CD4-positive, alpha-beta T cell treated with Interleukin-6 at 100 ng/mL for 8 hours (primary cell): ENCODE measurements at places on chromosomes 1 and 21.

- DNase-seq: no peak
These were observed 178.1 kb downstream of the NTNG1 start for GRCh38 chr1:107318932-107319331.

DNA sequence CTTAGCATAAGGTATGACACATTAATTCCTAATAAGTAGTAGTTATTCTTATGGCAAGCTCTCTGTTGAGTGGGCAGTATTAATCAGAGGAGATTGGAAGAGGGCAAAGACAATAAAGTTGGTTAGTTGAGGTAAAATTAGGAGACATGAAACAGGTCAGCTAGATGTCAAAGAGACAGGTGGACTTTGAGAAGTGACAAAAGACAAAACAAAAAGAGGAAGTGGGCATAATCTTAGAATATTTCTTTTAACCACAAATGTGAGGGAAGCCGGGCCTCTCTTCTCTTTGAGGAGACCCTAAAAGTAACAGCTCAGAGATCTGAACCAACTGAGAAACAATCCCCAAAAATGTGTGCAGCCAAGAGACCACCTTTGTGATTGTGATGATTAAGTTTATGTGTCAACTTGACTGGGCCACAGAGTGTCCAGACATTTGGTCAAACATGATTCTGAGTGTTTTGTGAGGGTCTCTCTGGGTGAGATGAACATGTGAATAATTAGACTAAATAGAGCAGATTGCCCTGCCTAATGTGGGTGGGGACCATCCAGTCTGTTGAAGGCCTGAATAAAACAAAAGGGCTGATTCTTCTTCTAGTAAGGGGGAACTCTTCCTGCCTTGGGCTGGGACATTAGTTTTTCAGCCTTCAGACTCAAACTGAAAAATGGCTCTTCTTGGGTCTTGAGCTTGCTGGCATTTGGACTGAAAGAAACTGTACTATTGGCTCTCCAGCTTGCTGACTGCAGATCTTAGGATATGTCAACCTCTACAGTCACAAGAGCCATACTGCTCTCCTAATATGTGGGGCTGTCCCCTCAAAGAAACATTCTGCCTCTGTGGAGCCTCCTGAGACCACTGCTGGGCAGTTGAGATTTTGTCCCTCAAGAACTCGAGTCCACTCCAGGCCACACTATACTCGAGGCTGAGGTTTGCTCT, 40.0 kb downstream of the FCRL5 start:
- DNase-seq: no peak

- DNase-seq: no peak
These were observed 1681.0 kb downstream of the NCAM2 start for GRCh38 chr21:22679207-22679606.

DNA sequence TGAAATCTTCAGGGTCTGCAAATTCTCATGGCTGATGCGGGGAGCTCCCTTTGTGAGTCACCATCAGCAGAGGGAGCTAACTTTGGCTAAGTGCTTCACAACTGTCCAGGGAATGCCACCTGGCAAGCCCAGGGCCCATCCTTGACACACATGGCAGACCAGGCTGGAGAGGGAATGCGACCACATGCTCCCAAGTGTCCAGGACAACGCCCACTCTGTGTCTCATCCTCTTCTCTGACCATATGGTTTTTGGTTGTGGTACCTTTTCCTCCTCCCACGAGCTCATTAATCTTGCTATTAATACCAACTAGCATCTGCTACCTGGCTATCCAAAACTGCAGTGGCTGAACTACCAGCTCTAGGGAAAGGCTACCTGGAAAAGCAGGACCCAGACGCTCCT, 37.1 kb upstream of the CLSTN1 start:
- DNase-seq: no peak

GRCh38 chr1:186323865-186324264, 51.2 kb downstream of the TPR start:
- DNase-seq: no peak

- no peak for DNase-seq
These were observed 210.0 kb downstream of the SLC45A1 start for GRCh38 chr1:8527941-8528340.

- no peak for DNase-seq
These were observed 35.7 kb upstream of the USP1 start for GRCh38 chr1:62401034-62401760.

- DNase-seq: no peak
These were observed 31.0 kb upstream of the IL19 start for GRCh38 chr1:206739411-206740076.

GRCh38 chr1:35642471-35642955, 1.2 kb upstream of the PSMB2 start:
- no peak for DNase-seq

DNA sequence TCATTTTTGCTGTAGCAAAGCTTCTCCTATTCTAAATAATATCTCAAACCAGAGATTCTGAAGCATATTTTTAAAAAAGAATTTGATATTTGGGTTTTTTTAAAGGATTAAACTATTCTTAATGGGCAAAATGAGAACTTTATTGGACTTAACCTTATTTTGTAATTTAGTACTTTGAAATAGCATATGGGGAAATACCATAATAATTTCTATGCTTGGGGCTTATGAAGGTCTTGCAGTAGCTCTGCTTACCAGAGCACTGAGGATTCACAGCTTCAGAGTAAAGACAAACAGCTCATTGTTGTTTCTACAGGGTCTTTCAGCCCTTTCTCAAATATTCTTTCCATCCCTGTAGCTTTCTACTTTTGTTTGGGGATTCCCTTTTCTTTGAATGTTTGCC, 111.2 kb upstream of the ZNF648 start:
- DNase-seq: no peak

GRCh38 chr1:227770812-227771211, 35.6 kb downstream of the SNAP47 start:
- no peak for DNase-seq

- no peak for DNase-seq
These were observed 16.9 kb downstream of the H6PD start for GRCh38 chr1:9251501-9251900.

- no peak for DNase-seq
These were observed 402 bp downstream of the C21orf58 start for GRCh38 chr21:46323227-46323709.

DNA sequence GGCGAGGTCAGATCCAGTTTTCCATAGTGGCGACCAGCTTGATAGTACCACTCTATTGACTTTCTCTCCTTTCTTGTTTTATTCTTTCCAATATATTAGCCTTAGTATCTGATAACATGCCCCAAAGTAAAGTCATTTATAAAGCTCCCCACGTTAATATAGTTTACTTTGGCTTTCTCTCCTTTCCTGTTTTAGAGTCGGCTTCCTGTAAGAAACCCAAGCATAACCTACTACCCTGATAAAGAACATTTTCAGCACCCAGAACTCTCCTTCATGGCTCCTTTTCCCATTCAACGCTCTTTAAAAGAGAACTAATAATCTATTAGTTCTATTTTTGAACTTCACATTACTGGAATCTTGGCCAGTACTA, 23.7 kb downstream of the CD1D start:
- no peak for DNase-seq

- no peak for DNase-seq
These were observed 6.8 kb downstream of the AKIRIN1 start for GRCh38 chr1:38997901-38998190.

DNA sequence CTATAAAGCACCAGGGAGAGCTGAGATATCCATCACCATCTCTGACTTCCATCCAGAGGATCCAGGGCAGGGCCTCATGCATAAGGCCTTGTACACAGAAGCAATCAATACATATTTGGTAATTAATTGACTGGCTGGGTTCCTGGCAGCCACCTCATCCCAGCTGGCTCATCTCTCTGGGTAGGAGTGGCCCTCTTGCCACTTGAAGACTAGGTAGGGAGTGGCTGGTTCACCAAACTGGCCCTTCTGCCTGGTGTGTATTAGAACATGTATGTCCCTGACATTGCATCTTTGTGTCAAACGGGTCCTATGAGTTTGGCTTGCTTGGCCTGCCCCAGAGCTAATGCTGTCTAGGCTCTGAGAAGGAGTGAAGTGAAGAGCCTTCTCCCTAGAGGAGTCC, 11.8 kb downstream of the NUAK2 start:
- no peak for DNase-seq

GRCh38 chr1:31755850-31756492, 8.2 kb downstream of the ADGRB2 start:
- DNase-seq: no peak
